ENCODE measurements at places on chromosomes 1 and 21. TPM values are rescaled to one million over a fixed set of nuclear protein-coding genes. Genes with fewer than 3 reads are reported as not detected.

The SMPDL3B gene
- total RNA-seq: not detected

The F13B gene
- not detected for total RNA-seq

The LAPTM5 gene
- total RNA-seq: 0.44 TPM

The ATP1A2 gene
- total RNA-seq: under 0.01 TPM

The LPAR3 gene
- total RNA-seq: 0.13 TPM

The S100A7 gene
- total RNA-seq: not detected

The RPS8 gene
- total RNA-seq: 1,276 TPM

The ARTN gene
- 0.25 TPM for total RNA-seq

The ASTN1 gene
- total RNA-seq: under 0.01 TPM

The ANKRD34A gene
- 0.62 TPM for total RNA-seq

The CRP gene
- not detected for total RNA-seq

The TMEM52 gene
- total RNA-seq: not detected

The EBNA1BP2 gene
- 88.9 TPM for total RNA-seq

The CFAP107 gene
- not detected for total RNA-seq

The MROH9 gene
- total RNA-seq: 0.06 TPM

The TARS2 gene
- 12.2 TPM for total RNA-seq

The SLC45A3 gene
- total RNA-seq: 2.6 TPM

The KIF14 gene
- total RNA-seq: 7.4 TPM

Data from aortic smooth muscle cell (primary cell).